T-helper 2 cell treated with Interferon-gamma antibody and Interleukin-4, amounts not matched to agents 5 μg/mL and 100 μg/mL, for 36 hours (primary cell): ENCODE measurements at places on chromosomes 3 and 15.

GRCh38 chr3:171654809-171655208 is 155.5 kb downstream of the PLD1 start:
- peaks cover 13% of the 10 kb centered on the region for H3K27me3 ChIP-seq
- peaks cover 4% of the 10 kb centered on the region for H3K4me1 ChIP-seq
- H3K36me3 ChIP-seq = no peaks in the 10 kb centered on the region
- no peak overlapping the region for H3K4me3 ChIP-seq
- DNase-seq = no peak

DNA sequence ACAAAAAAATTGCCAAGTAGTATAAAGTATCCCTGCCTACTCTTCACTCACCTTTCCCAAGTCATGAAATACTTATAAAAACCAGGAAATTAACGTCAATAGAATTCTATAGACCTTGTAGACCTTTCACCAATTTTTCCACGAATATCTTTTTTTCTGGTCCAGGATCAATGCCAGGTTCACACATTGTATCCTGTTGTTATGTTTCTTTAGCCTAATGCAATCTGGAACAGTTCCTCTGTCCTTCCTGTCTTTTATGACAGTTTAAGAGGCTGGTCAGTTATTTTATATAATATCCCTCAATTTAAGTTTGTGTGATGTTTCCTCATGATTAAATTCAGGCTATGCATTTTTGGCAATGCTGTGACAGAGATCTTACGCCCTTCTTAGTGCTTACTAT is 63.2 kb upstream of the MAGI1 start:
- H3K27me3 ChIP-seq = no peaks in the 10 kb centered on the region
- no peak overlapping the region for H3K27ac ChIP-seq
- no peak overlapping the region for H3K4me3 ChIP-seq

DNA sequence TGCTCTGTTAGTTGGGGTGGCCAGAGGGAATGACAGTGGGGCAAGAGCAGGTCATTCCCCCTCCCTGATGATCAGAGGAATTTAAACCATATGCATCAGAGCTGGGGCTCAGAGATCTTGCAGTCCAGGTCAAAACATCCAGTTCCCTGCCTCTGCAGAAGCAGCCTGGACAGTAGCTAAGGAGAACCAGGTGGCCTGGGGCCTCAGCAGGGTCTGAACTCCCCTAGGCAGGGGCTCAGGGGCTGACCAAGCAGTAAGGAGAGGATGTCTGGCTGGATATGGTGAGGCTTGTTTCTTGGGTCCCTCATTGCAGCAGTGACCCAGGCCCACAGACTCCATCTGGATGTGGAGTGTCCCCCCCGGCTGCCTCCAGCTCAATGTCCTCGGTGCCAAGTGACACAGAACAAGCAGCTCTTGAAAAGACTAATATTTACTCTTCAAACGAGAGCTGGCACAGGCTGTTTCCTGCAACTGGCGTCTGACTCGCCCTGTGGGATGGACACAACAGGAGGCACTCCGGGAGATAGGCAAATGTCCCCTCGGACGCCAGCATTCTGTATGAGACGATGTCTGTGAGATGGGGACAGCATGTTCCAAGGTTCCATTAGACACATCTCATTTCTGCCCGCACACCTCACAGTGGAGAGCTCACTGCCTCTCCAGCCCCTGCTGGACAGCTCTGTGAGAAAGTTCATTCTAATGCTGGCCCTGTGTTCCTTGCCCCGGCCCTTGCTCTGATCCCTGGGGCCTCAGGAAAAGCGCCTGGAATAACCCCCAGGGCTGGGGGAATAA is 37.1 kb downstream of the SEC22C start:
- H3K36me3 ChIP-seq = peaks cover 6% of the 10 kb centered on the region
- no peak overlapping the region for H3K4me3 ChIP-seq
- H3K4me1 ChIP-seq = peaks cover 1% of the 10 kb centered on the region
- H3K27ac ChIP-seq = no peak overlapping the region
- no peak for DNase-seq
- no peaks in the 10 kb centered on the region for H3K27me3 ChIP-seq

DNA sequence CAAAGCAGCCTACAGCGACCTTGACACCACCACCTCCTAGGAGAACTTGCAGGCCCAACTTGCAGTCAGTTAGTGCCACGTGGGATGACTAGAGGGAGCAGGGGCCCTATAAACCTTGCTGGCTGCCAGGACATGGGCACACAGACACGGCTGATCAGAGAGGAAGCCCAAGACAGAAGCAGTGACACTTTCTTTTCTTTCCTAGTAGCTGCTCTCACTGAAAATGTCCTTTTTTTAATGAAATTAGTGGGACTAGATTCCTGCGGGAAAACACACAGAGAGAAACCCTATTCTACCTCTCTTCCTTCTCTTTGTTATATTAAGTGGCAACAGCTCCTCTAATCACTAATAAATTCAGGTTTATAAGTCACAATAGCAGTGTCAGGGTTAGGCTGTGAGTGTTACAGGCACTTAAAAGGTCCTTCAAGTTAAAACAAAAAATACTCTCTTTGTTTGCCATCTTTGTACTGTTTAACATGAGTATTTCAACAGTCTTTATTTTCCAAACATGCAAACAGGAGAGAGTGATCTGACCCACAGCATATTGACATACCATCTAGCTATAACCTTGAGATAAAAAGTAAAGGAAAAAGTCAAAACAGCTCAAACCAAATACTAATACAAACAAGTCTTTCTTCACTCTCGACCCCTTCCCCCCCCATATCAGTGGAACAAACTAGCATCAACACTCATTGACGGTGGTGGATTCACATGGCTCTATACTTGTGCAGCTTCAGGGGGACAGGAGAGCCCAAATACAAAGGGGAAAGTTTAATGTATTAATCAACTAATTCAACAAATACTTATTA is 2.1 kb upstream of the TMEM212 start:
- peaks cover 12% of the 10 kb centered on the region for H3K4me1 ChIP-seq
- H3K27me3 ChIP-seq = peaks cover 30% of the 10 kb centered on the region
- H3K36me3 ChIP-seq = peaks cover 2% of the 10 kb centered on the region
- no peak for DNase-seq
- H3K27ac ChIP-seq = no peak overlapping the region

DNA sequence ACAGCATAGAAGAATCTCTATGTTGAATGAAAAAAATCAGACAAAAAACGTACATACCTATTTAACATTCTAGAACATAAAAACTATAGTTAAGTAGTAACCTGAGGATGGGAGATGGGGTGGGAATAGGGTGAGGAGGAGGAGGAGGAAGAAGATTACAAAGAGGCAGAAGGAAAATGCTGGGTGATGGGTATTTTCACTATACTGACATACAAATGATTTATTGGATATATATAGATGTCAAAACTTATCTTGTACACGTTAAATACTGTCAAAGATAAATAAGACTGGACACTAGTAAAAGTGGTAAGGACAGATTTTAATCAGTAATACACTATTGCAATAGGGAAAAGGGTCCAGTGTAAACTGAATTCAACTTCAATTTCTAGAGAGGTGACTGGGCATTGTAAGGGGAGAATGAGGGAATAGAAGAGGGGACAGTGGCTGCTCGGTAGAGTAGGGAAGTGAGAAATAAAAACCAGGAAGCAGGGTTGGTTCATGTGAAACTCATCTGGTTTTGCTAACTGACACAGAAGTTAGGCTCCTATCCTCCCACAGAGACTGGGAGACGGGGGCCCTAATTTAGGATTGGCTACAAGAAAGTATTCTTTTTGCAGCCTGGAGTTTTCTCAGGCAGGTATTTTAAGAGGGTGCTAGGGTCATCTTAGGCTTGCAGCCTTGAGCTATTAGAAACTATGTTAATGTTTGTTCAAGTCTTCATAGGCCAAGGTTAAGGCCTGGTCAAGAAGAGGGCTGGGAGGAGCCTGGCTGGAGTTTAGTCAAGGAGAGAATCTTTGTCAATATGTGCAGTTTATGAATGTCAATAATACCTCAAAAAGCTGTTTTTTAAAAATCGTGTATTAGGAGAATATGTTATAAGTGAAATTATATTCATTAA is 15.0 kb upstream of the C15orf61 start:
- no peaks in the 10 kb centered on the region for H3K27me3 ChIP-seq
- peaks cover 2% of the 10 kb centered on the region for H3K4me1 ChIP-seq
- H3K27ac ChIP-seq = no peak overlapping the region
- DNase-seq = no peak
- no peak overlapping the region for H3K4me3 ChIP-seq

DNA sequence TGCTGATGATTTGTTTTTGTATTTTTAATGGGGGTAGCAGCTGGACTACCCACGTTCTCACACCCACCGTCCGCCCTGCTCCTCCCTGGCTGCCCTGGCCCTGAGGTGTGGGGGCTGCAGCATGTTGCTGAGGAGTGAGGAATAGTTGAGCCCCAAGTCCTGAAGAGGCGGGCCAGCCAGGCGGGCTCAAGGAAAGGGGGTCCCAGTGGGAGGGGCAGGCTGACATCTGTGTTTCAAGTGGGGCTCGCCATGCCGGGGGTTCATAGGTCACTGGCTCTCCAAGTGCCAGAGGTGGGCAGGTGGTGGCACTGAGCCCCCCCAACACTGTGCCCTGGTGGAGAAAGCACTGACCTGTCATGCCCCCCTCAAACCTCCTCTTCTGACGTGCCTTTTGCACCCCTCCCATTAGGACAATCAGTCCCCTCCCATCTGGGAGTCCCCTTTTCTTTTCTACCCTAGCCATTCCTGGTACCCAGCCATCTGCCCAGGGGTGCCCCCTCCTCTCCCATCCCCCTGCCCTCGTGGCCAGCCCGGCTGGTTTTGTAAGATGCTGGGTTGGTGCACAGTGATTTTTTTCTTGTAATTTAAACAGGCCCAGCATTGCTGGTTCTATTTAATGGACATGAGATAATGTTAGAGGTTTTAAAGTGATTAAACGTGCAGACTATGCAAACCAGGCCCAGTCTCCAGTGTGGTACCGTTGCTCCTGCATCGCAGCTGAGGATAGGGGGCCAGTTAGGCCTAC is 1.4 kb upstream of the FES start:
- peaks cover 25% of the 10 kb centered on the region for H3K4me1 ChIP-seq
- no peak for DNase-seq
- no peaks in the 10 kb centered on the region for H3K27me3 ChIP-seq
- no peak overlapping the region for H3K4me3 ChIP-seq
- H3K36me3 ChIP-seq = peaks cover 34% of the 10 kb centered on the region

DNA sequence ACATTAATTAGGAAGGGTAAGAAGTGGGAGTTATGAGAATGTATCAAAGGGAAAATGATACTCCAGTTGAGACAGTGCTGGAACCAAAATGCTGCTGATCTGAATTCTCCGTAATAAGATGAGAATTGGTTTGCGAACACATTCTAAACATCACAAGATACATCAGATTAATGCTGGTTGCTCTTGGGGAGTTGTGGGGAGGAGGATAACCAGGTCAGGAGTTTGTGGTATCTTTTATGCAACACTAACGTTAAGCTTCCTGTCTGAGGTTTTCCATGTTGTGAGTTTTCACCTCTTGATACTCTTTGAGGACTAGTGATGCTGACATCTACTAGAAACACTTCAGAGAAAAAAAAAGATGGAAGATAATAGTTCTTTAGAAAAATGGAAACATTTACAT is 47.2 kb downstream of the PPARG start:
- DNase-seq = peak; percentile 51
- H3K27me3 ChIP-seq = no peaks in the 10 kb centered on the region
- no peaks in the 10 kb centered on the region for H3K36me3 ChIP-seq
- H3K27ac ChIP-seq = peak overlapping the region; percentile 60
- peaks cover 20% of the 10 kb centered on the region for H3K4me1 ChIP-seq

GRCh38 chr15:74870436-74871215 is 2.5 kb downstream of the SCAMP2 start:
- peak overlapping the region; percentile 99 for H3K4me3 ChIP-seq
- H3K36me3 ChIP-seq = peaks cover 50% of the 10 kb centered on the region
- DNase-seq = no peak
- H3K27ac ChIP-seq = peak overlapping the region; percentile 94
- H3K4me1 ChIP-seq = peaks cover 61% of the 10 kb centered on the region
- no peaks in the 10 kb centered on the region for H3K27me3 ChIP-seq

GRCh38 chr3:55307622-55308021 is 179.5 kb downstream of the WNT5A start:
- no peaks in the 10 kb centered on the region for H3K27me3 ChIP-seq
- H3K4me1 ChIP-seq = no peaks in the 10 kb centered on the region
- H3K36me3 ChIP-seq = no peaks in the 10 kb centered on the region
- H3K4me3 ChIP-seq = no peak overlapping the region
- DNase-seq = no peak

- no peak overlapping the region for H3K27ac ChIP-seq
- peaks cover 24% of the 10 kb centered on the region for H3K27me3 ChIP-seq
- H3K4me3 ChIP-seq = no peak overlapping the region
- DNase-seq = no peak
- H3K4me1 ChIP-seq = peaks cover 7% of the 10 kb centered on the region
These were observed 199.6 kb upstream of the LYSMD4 start for GRCh38 chr15:99932676-99933402.

DNA sequence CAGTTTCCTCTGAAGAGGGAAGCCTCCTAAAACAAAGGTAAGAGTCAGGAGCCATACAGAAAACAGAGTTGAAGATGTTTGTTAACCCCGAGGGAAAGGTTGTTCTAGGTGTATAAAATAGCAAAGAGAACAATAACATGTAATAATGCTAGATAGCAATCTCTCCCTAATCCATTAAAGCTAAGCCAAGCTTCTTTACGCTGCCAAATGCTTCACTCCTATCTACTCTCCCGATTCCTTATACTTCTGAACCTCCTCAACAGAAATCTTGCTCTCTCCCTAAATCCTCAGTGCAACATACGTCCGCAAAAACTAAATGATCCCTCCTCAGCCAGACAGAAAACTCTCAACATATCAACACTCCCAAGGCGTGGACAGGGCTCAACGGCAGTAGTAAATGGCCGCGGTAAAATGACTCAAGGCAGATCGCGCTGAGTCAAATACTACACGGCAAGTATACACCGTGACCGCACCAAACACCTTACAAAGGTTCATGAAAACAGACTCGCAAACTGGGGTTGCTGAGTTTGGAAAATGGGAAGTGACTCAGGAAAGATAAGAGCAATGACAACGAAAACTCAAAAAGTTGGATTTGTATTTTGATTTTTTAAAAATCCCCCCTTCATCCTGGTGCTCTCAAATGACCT is 682 bp downstream of the CLDND1 start:
- H3K4me1 ChIP-seq = peaks cover 58% of the 10 kb centered on the region
- peak; percentile 68 for DNase-seq
- no peaks in the 10 kb centered on the region for H3K27me3 ChIP-seq
- H3K4me3 ChIP-seq = peak overlapping the region; percentile 92

GRCh38 chr3:53763353-53763752 is 82.9 kb downstream of the CHDH start:
- no peaks in the 10 kb centered on the region for H3K36me3 ChIP-seq
- DNase-seq = no peak
- H3K4me3 ChIP-seq = no peak overlapping the region
- peaks cover 14% of the 10 kb centered on the region for H3K27me3 ChIP-seq
- H3K27ac ChIP-seq = no peak overlapping the region

DNA sequence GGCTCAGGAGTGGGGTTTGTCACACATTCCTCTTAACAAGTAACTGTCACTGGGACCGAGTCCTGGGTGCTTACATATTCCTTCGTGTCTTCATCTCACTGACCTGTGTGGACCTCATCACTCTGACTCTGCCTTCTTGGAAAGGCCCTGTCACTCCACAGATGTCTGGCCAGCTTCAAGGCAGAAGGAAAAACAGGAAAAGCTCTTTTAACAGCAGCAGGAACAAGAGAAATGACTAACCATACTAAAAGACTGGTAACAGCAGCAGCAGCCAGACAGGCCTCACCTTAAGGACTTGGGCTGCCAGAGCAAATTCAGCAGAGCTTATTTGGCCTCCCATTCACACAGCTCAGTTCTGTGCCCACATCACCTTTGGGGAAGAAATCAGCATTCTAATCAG is 68.1 kb downstream of the USF3 start:
- H3K36me3 ChIP-seq = peaks cover 25% of the 10 kb centered on the region
- H3K27me3 ChIP-seq = no peaks in the 10 kb centered on the region
- no peak for DNase-seq
- H3K4me3 ChIP-seq = no peak overlapping the region
- peaks cover 7% of the 10 kb centered on the region for H3K4me1 ChIP-seq
- H3K27ac ChIP-seq = no peak overlapping the region

GRCh38 chr3:13039213-13039896 is 33.9 kb downstream of the IQSEC1 start:
- no peaks in the 10 kb centered on the region for H3K36me3 ChIP-seq
- H3K4me3 ChIP-seq = no peak overlapping the region
- no peak for DNase-seq
- H3K4me1 ChIP-seq = no peaks in the 10 kb centered on the region
